Body of pancreas (tissue), 4 donors: ENCODE measurements at places on chromosomes 16 and 17. TPM values are rescaled to one million over a fixed set of nuclear protein-coding genes. Genes with fewer than 3 reads are reported as not detected.

- peak; percentile 54 for DNase-seq
Measured at GRCh38 chr17:412211-413015, 59.8 kb upstream of the RPH3AL start.

DNA sequence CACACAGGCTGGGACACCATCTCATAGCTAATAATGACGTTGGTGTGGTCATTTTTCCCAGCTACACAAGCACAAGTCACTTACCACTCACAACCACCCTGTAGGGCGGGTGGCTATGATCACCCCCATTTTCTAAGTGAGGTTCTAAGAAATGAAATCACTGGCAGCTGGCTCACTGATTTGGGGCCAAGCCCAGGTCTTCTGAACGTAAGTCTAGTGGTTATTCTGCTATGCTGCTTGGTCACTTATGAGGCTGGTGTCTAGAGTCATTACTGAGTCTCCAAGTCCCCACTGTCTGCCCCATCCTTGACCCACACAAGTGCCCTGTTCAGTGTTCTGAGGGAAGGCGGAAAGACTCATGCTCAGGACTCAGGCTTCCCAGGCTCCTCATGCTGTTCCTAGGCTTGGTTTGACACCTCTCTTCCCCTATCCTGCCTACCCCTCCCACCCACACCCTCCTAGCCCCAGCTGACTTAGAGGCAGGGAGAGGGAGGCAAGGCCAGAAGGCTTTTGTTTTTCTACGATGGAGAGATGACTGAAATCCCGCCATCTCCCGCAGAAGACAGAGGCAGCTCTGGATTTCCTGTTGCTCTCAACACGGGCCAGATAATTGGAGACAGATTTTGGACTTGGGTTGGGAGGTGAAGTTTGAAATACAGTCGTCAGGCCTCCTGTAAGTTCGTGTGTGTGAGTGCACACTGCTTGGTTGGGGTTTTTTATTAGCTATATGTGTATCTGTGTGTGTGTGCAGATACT lies 32.2 kb downstream of the FZD2 start:
- DNase-seq = no peak

- no peak for DNase-seq
Measured at GRCh38 chr16:11986521-11987057, 10.1 kb downstream of the SNX29 start.

DNA sequence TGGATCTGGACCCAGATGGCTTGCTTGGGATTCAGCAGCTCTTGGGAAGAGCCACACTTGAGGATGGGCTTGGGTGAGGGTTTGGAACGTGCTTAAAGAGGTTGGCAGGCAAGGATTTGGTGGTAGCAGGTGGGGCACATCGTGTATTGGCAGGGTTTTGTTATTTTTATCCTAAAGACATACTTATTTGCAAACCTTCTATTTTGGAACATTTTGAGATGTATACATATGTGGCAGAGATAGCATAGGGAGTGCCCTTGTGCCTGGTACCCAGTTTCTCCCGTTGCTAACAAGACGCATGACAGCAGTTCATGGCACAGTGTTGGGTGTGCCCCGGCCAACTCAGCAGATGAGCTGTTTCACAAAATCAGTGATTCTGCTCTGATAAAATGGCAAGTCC lies 9.1 kb downstream of the BANP start:
- no peak for DNase-seq

DNA sequence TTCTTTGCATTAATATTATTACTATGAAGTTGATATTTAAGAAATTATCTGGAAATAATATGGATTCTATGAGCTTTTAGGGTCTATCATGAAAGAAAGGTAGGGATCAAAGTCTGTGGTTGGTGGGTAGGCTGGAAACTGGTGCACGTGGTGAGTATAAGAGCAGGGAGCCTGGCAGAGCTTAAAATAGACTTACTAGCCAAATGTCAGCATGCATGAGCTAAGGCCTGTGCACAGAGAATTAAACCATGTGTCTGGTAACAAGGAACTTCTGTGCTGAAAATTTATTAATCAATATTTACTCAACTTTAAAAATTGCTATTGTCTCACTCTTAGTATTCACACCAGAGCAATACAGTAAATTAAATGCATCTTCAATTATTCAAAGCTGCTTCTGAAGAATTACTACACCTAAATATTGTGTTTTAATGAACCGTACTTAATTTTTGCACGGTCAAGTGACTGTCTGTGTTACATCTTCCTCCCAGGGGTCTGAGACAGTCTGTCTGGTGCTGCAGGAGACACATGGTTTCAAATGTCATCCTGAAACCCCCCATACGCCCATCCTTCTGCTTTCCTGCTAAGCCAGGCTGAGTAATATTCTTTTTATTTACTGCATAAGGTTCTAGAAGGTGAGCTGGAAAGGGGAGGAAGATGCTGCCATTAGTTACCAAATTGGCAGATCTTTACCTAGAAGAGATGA lies 161.0 kb upstream of the NLRP1 start:
- DNase-seq = no peak

Gene PARD6A
- 21.1 TPM for total RNA-seq

DNA sequence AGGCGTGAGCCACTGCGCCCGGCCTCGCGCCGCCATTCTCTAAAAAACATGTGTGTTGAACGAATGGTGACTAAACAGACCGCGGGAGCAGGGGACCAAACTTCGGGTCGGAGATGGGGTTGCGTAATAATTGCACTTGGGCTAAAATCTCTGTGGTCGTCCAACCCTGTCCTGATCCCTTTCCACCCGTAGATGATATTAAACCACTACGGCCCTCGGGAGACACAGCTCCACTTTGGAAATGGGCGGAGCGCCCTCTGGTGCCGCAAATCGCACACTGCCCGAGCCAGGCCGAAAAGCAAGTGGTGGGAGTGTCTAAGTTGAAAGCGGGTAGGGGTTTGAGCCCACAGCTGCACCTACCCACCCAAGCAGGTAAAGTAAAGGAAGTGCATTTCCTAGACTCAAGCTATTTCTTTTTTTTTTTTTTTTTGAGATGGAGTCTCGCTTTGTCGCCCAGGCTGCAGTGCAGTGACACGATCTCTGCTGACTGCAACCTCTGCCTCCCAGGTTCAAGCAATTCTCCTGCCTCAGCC lies 17.0 kb downstream of the CAVIN1 start:
- peak; percentile 82 for DNase-seq

GRCh38 chr16:86343796-86344585 lies 166.3 kb upstream of the FOXF1 start:
- DNase-seq = no peak

- DNase-seq = peak; percentile 27
Measured at GRCh38 chr17:6374761-6375312, 60.1 kb downstream of the AIPL1 start.

Gene CLEC18B
- 0.26 TPM for total RNA-seq

Gene CTNS
- 29.3 TPM for total RNA-seq

- DNase-seq = no peak
Measured at GRCh38 chr16:59601452-59601851, 867.3 kb upstream of the GOT2 start.

DNA sequence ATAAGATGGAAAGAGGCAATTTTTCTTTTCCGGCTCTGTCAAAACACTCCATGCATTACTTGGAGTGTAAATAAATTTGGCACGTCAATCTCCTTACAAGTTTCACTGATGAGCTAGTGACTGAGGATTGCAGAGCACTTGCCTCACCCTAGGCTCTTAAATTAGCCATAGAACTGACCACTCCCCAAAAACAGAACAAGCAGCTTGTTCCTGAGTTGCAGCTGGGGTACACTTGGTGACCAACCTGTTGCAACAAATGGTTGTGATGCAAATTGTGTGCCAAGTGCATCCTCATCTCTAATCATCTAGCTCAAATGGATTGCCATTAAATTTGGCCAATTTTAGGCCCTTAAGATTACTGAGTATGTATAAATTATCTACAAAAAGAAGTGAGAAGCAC lies 67.0 kb downstream of the CACNG1 start:
- DNase-seq = no peak

GRCh38 chr17:73987845-73988509 lies 215.5 kb upstream of the RPL38 start:
- no peak for DNase-seq

DNA sequence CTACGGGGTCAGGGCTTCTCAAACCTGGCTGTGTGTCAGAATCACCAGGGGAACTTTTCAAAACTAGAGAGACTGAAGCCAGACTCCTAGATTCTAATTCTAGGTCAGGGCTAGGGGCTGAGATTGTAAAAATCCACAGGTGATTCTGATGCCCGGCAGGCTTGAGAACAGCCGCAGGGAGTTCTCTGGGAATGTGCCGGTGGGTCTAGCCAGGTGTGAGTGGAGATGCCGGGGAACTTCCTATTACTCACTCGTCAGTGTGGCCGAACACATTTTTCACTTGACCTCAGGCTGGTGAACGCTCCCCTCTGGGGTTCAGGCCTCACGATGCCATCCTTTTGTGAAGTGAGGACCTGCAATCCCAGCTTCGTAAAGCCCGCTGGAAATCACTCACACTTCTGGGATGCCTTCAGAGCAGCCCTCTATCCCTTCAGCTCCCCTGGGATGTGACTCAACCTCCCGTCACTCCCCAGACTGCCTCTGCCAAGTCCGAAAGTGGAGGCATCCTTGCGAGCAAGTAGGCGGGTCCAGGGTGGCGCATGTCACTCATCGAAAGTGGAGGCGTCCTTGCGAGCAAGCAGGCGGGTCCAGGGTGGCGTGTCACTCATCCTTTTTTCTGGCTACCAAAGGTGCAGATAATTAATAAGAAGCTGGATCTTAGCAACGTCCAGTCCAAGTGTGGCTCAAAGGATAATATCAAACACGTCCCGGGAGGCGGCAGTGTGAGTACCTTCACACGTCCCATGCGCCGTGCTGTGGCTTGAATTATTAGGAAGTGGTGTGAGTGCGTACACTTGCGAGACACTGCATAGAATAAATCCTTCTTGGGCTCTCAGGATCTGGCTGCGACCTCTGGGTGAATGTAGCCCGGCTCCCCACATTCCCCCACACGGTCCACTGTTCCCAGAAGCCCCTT lies 10.9 kb downstream of the STH start:
- no peak for DNase-seq

DNA sequence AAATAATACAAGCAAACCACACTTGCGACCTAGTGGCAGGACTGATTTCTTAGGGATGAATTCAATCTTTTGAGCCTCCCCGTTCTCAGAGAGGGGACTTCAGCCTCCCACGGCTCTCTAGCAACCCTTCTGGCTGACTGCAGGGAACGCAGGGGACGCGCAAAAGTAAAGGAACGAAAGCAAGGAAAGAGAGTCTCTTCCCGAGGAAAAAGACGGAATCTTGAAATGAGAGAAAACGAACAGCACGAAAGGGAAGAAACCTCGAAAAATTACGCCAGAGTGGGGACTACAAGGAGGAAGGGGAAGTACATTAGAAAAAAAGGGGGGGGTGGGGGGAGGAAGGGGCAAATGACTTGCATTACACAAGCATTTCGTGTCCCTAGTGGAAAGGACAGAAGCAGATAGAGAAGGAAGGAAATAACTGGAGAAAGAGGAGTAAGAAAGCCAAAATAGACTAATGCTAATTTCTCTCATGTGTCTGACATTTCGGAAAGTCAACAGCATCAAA lies 1.2 kb downstream of the GRB2 start:
- peak; percentile 63 for DNase-seq

- DNase-seq = no peak
Measured at GRCh38 chr17:69540356-69540755, 125.9 kb downstream of the MAP2K6 start.

DNA sequence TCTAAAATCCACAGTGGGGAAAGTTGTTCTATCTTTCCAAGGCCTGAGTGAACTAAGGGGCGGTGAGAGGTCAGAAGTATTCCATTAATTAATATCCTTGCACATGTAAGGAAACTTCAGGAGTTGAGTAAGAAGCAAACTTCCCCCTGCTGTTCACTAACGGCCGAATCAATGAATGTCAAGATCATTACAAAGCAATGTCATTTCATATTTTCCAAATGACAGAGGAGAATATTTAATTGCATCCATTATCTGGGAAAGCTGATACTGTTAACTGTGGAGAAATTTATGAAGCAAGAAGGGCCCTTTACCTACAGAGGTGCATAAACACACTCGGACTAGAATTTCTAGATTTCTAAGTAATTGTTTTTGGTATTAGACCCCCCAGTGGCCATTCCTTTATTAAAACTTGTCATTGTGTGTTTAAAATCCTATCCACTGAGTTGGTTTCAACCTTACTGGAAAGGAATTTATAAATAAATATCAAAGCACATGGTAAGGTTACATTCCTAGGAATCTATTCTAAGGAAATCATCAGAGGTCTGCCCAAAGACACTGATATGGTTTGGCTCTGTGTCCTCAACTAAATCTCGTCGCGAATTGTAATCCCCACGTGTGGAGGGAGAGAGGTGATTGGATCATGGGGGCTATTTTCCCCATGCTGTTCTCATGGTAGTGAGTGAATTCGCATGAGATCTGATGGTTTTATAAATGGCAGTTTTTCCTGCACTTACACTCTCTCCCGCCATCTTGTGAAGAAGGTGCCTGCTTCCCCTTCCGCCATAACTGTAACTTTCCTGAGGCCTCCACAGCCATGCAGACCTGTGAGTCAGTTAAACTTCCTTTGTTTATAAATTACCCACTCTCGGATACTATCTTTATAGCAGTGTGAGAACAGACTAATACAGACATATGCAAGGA lies 20.4 kb upstream of the SMURF2 start:
- no peak for DNase-seq

DNA sequence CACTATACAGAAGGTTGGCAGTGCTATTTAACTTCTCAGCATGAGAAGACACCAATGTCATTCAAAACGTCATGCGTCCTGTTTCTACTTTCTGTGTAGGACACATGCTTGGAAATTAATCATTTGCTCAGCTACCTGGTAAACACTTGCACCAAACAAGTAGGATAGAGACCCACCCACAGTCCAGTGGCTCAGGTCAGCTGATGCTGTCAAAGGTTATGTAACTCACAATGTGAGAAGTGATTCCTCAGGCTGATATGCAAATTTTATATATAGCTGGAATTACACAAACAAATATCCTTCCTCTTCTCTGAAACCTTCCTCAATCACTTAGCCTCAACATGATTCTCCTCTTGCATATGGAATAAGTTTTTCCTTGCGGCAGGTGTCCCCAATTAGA lies 59.6 kb downstream of the ZZEF1 start:
- DNase-seq = no peak

- DNase-seq = no peak
Measured at GRCh38 chr16:13697568-13697967, 222.4 kb upstream of the ERCC4 start.

GRCh38 chr16:10362077-10362863 lies 23.6 kb upstream of the ATF7IP2 start:
- DNase-seq = no peak

Gene LPCAT2
- 9.1 TPM for total RNA-seq

- DNase-seq = no peak
Measured at GRCh38 chr16:31333686-31334649, 21.0 kb upstream of the ITGAX start.

DNA sequence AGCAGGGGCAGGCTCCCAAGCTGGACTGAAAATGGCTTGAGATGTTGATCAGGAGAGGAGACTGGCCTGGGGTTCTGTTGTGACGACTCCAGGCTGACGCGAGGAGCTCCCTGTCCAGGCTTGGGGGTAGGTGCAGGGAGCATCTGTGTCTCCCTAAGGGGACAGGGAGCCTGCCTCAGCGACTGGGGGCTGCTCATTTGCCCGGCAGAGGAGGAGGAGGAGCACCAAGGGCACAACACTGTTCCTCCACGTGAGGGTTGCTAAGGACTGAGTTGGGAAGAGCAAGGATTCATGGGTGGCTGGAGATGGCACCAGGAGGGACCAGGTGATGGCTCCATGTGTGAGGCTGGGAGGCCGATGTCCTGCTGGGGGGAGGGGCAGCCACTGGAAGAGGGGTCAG lies 53.3 kb downstream of the USP22 start:
- DNase-seq = no peak

Gene AANAT
- not detected for total RNA-seq
